Fibroblast of pulmonary artery (primary cell): ENCODE measurements at places on chromosomes 4 and X.
A peak's percentile ranks its signal among the peaks of the same experiment; 100 is the strongest.

DNA sequence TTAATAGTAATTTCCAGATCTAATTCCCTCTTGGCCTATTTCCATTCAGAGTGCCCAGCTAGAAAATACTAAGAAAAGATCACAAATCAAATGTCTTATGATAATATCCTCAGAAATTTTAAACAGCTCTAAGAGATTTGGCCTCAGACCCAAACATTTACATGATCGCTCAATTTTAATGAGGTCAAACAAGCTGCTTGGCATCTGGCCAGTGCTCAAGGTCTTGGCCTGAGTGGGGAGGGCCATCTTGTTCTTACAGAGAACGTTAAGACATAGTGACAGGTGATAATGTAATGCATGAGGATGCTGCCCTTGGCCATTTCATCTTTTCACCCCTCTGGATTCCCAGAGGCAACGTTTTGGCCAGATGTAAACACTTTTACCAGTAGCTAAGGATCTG lies 159.2 kb upstream of the SLC7A11 start:
- DNase-seq: no peak

DNA sequence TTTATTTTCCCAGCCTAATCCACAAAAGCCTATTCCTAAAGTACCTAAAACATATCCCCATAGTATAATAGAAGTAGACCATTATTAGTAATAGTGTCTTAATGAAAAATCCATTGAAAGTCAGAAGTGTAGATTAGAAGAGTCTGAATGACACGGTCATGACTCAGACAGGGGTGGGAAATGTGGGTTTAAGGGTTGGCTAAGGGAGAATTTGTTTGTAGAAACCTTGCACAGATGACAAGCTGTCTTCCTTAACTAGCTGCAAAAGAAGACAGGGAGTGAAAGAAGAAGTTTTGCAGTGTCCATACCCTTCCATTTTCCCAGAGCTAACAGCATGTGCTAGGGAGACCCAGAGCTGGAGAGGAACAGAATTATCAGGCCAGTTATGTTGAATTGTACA lies 242.7 kb upstream of the ETNPPL start:
- peak; percentile 42 for DNase-seq

DNA sequence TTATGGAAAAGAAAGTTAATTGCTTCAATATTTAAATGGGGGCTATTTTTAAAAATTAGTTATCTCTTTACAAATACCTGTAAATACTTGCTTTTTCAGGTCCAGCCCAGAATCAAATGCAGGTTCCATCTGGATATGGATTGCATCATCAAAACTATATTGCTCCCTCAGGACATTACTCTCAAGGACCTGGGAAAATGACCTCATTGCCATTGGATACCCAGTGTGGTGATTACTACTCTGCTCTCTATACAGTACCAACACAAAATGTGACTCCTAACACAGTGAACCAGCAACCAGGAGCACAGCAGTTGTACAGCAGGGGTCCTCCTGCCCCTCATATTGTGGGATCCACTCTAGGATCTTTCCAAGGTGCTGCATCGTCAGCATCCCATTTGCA lies 29.2 kb downstream of the SEC24B start:
- DNase-seq: peak; percentile 7

DNA sequence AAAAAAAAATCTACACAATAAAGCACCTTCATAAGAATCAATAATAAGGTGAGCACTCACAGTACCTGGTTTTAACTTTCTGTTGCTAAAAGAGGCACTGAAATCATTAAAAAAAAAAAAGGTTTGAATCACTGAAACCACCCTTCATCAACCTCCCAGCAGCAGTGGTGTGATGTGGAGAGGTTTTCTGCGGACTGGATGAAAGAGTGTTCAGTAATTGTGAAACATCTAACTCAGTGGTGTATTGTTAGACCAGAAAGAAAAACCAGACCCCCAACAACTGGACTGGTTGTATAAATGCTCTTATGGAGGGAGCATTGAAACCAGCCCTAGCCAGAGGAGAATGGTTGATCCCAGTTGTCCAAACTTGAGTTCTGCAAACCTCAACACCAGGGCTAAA lies 63.2 kb downstream of the SPIN3 start:
- no peak for DNase-seq

GRCh38 chr4:145716661-145717200 lies 36.8 kb downstream of the C4orf51 start:
- DNase-seq: no peak

- DNase-seq: no peak
These were observed 435.5 kb downstream of the NKX6-1 start for GRCh38 chr4:84063619-84064018.

- peak; percentile 84 for DNase-seq
These were observed 113.0 kb upstream of the SH3RF1 start for GRCh38 chr4:169383724-169384123.

- no peak for DNase-seq
These were observed 209.5 kb upstream of the LNX1 start for GRCh38 chr4:53800741-53801140.

DNA sequence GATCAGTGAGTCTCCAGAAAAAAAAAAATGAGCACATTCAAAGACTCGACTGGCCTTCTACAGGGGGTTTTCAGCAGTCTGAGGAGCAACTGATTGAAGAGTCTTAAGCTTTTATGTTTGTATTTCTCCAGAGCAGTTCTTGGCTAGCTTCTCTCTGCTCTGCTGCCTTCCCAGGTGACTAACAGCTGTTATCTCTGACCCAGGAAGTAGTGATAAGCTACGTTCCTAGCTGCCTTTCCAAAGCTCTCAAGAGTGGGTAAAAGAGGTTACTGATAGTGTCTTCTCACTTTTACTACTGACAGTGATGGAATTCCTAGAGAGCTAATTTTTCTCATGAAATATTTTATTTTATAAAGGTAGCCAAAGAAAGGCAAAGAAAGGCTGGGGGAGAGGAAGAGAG lies 66.6 kb downstream of the ENOX2 start:
- DNase-seq: peak; percentile 15

GRCh38 chr4:26181616-26182015 lies 139.2 kb upstream of the RBPJ start:
- DNase-seq: no peak

GRCh38 chr4:53120778-53121177 lies 245.1 kb downstream of the SCFD2 start:
- no peak for DNase-seq
